Osteoblast (primary cell): ENCODE measurements at places on chromosomes 7 and 10.

- no peak for DNase-seq
These were observed 230.6 kb upstream of the KIAA1217 start for GRCh38 chr10:23978317-23978716.

DNA sequence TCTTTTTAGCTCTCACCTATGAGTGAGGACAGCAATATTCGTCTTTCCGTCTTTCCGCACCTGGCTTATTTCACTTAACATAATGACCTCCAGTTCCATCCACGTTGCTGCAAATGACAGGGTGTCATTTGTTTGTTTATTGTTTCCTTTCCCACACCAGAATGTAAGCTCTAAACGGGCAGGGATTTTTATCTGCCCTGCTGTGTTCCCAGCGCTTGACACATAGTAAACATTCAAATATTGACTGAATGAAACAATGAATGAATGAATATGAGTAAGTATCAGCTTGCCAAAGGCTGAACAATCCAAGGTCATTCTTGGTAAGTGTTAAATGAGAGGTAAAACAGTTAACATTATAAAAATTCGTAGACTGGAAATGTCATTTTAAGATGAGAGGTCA, 12.8 kb downstream of the SH3PXD2A start:
- DNase-seq, result no peak

- peak; percentile 91 for DNase-seq
These were observed 23.9 kb downstream of the TNS3 start for GRCh38 chr7:47557694-47558670.

DNA sequence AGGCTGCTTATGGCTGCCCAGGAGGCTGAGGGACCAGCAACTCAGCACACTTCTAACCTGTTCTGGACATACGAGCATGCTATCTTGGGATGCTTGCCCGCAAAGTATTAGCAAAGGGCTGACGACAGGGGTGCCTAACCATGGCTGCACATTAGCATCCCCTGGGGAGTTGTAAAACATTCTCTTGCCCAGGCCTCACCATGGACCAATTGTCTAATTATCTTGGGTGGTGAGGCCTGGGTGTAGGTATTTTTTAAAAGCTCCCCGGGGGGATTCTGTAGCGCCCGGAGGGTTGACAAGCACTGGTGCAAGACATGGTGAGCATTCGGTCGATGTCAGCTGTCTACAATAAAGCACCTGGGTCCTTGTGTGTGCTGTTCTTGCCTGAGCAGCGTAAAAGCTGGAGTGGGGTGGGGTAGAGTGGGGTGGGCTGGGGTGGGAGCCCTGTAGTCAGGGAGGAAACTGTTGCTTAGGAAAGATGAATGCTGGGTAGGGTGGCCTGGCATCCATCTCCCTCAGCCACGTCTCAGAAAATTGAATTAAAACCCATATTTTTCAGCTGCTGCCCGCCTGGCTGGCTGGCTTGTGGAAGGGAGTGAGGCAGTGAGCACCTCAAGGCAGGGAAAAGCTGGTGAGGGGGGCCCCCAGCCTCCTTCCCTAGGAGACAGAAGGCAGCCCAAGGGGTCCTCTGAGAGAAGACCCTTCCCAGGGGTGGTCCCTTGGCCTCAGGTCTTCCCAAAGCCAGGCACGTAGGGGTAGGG, 2.9 kb upstream of the ADCYAP1R1 start:
- DNase-seq, result peak; percentile 73

GRCh38 chr7:110531186-110531585, 559.7 kb upstream of the LRRN3 start:
- no peak for DNase-seq

GRCh38 chr7:23022258-23022769, 8.4 kb upstream of the HYCC1 start:
- peak; percentile 63 for DNase-seq

DNA sequence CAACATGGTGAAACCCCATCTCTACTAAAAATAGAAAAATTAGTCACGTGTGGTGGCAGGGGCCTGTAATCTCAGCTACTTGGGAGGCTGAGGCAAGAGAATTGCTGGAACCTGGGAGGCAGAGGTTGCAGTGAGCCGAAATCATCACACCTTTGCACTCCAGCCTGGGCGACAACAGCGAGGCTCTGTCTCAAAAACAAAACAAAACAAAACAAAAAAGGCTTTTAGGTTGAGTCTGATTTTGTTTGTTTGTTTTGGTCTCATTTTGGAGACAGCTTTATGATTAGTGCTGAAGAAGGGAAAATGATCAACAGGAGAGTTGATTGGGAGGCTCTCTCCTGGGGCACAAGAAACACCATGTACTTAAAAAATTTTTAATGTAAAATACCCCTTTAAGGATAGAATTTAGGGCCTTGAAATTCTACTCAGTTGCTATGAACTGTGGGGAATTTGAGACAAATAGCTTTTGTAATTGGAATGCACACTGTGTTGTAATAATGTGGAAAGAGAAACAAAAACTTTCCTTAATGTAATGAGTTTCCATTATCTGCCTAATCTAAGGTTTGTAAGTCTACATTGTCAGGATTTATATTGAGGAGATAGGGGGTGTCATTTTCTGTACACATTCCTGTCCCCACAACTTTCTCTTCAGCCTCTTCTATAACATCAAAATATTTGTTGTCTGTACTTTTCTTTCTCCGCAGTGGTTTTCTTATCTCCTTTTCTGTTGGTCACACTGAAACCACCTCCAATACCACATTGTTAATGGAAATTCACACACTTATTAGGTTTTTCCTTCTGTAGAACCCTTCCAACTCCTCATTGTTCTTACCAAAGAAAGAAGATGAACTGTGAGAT, 41.3 kb downstream of the ARID5B start:
- DNase-seq, result no peak

GRCh38 chr10:114538181-114538906, 119.7 kb downstream of the ABLIM1 start:
- no peak for DNase-seq

DNA sequence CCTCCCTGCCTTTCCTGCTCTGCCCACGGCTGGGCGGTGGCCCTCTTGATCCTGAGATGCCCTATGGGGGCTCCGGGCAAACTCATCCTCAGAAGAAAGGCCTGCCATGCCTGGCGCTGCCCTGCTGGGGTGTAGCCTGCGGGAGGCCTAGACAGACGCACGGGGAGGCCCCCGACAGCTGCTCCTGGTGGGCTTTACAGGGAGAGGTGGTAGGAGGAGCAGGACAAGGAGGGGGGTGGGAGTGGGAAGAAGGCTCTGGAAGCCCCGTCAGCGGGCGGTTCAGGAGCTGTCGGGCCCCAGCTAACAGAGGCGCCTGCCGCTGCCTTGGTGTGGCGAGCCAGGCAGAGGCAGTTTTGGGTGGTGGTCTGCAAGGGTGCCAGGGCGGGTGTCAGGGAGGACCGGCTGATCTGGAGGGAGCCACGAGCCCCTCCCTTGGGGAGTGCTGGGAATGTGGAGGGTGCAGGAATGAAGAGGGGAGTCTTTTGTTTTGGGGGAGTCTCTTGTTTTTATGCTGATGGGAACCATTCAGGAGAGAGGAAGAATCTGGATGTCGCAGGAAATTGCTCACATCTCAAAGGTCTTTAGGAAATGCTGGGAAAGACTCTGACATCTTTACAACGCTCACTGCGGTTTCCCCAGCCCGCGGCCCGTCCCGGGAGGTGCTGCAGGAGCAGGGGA, 63.5 kb downstream of the CFAP46 start:
- DNase-seq, result no peak

DNA sequence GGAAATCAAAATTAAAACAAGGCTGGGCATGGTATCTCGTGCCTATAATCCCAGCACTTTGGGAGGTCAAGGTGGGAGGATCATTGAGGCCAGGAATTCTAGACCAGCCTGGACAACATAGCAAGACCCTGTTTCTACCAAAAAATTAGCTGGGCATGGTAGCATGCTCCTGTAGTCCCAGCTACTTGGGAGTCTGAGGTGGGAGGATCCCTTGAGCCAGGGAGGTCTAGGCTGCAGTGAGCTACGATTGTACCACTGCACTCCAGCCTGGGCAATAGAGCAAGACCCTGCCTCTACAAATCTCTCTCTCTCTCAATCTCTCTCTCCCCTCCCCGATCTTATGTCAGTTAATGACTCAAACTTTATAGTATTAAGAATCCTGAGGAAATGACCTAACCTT, 3.8 kb downstream of the KPNA7 start:
- DNase-seq, result no peak

DNA sequence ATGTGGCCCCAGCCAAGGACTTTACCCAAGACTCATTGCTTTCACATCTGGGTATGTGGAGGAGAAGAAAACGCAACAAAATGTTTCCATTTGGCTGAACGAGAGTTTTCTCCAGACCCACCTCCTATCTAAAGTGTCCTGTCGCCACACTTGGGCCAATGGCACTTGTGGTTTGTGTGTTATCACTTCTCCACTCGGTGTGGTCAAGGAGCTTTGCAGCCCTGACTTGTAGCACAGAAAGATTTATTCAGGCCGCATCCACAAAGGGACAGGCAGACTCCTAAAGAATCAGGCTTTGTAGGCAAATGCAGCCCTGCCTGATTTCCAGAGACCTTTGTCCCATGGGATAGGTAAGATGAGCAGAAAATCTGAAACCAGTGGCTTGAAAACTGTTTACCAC, 12.8 kb upstream of the LRRC4 start:
- DNase-seq, result no peak

- no peak for DNase-seq
These were observed 7.6 kb downstream of the TMEM184A start for GRCh38 chr7:1548438-1548831.

DNA sequence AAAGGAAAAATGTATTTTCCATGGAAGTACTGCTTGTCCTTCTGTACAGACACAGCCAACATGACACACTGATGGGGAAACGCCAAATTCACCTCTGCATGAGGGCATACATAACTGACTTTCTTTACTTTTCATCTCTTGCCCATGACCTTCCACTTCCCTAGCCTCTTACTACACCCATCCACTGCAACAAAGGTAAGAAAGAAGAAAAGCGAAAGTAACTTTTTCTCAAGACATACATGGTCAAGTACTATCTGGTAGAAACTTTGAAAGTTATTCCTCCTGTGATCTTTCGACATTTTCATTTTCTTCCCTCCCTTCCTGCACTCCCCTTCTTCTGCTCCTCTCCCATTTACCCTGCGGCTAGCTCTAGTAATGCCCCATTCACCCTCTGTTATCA, 130.8 kb downstream of the USP6NL start:
- no peak for DNase-seq

DNA sequence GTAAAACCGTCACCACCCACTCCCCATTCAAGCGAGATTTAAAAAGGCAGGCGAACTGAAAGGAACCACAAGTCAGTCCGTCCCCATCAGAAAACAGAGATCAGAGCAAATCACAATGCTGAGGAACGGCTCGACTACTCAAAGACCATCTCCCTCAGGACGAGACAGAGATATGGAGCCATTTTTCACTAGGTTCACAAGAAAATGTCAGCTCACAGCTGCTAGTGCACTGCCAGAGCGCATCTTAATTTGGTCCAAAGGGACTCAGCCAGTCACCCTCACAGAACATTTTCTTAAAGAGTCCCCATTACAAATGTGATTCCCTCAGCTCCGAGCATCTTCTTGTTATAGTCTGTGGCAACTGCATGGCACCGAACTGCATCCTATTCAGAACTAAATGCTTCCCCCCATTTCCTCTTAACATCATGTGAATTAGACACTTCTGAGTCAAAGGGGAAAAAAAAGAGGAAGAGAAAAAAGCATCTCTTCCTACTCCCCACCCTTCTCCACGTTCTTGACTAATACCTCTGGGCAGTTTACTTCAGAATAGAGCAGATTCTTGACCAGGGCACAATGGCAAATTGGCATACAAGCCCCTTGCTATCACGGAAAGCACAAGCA, 683.9 kb downstream of the MAGI2 start:
- DNase-seq, result no peak

- no peak for DNase-seq
These were observed 1.2 kb upstream of the SDHAF3 start for GRCh38 chr7:97116308-97116707.

DNA sequence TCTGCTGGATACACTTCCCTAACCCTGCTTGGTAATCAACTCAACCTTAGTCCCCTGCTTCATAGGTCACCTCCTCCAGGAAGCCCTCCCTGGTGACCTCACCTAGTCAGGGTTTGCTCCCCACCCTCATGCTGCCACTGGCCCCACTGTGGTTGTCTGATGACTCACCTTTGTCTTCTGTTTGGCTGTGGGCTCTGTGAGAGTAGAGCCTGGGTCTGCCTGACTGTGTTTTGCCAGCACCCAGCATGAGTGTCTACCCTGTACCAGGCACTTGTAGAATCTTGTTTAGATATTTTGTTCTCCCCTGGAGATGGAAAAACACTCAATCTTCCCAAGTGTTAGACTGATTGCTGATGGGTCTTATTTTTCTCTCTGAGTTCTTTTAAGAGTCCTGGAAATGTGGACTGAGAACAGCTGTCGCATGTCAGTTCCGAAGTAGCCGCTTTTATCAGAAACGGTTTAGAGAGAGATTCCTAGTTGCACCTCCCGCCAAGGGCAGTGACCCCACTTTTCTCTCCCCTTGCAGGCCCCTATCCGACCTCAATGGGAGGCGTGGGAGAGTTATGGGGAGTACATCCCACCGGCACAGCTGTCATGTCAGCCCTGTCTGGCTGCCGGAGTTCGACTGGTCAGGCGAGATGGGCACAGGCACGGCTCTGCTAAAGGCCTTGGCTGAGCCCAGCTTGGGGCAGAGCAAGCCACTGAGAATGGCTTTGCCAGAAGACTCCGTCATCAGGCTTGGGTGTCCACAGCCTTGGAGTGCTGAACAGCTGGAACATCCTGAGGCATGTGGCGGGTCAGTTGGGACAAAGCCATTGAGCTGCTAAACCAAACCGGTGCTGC, 134.3 kb downstream of the GRK5 start:
- DNase-seq, result peak; percentile 95

- no peak for DNase-seq
These were observed 70.2 kb downstream of the SORCS3 start for GRCh38 chr10:104711302-104711721.

DNA sequence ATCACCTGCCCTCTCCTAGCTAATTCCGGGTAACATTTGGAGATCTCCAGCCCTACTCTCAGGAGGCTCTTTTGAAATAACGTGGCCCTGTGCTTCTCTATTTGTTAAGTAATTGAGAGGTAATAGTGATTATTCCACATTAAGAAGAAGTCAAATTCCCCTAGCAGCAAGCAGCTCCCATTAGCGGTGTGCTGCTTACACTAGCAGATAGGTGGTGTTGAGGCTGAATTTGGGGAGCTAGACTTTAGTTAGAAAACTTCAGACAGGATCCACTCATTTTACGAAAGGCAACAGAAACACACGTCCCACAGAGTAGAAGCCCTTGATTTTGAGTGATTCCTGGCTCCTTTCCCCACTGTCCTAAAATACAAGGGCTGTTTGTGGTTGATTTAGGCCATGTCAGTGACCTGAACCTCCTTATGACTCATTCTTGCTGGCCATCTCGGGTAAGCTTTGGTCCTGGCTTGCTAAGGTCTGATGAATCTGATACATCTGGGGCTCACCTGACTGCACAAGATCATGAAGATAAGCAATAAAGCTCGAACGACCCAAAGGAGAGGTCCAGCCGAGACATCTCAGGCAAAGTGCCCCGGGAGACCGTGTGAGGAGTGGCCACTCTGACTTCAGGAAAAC, 77.2 kb downstream of the FAM204A start:
- DNase-seq, result no peak

DNA sequence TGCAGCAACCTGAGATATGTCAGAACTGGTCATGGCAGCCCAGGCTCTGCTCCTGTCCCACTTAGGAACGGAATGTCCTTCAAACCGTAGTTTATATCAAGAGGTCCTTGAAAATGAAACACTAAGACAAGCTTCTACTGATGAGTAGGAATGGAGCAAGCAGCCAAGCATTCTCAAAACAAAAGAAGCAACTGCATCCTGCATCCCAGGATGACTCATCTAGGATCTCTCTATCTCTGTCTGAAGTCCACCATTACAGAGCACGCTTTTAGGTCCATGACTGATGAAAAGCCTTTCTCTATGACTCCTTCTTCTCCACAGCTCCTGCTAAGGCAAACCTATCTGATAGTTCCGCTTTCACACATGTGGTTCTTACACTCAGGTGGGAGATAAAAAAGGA, 16.3 kb downstream of the MBL2 start:
- no peak for DNase-seq
